PC-3 (cell line): ENCODE measurements at places on chromosomes 13 and 19. TPM values are rescaled to one million over a fixed set of nuclear protein-coding genes. Genes with fewer than 3 reads are reported as not detected.

The BCL3 gene
- 22.9 and 25.5 TPM in 2 replicates for total RNA-seq

GRCh38 chr19:48807590-48808308 is 3.1 kb downstream of the BCAT2 start:
- no peak for DNase-seq

The PSG6 gene
- total RNA-seq = not detected in 2 replicates

GRCh38 chr13:64428196-64428595 is 2801.9 kb downstream of the PCDH9 start:
- peak; percentile 5 for DNase-seq

- no peak for DNase-seq
Measured at GRCh38 chr19:47432091-47432490, 12.8 kb upstream of the MEIS3 start.
